ENCODE measurements at places on chromosomes 3 and 15. TPM values are rescaled to one million over a fixed set of nuclear protein-coding genes. Genes with fewer than 3 reads are reported as not detected.

- DNase-seq, result no peak
Measured at GRCh38 chr15:58229297-58229768, 91.2 kb downstream of the AQP9 start.

DNA sequence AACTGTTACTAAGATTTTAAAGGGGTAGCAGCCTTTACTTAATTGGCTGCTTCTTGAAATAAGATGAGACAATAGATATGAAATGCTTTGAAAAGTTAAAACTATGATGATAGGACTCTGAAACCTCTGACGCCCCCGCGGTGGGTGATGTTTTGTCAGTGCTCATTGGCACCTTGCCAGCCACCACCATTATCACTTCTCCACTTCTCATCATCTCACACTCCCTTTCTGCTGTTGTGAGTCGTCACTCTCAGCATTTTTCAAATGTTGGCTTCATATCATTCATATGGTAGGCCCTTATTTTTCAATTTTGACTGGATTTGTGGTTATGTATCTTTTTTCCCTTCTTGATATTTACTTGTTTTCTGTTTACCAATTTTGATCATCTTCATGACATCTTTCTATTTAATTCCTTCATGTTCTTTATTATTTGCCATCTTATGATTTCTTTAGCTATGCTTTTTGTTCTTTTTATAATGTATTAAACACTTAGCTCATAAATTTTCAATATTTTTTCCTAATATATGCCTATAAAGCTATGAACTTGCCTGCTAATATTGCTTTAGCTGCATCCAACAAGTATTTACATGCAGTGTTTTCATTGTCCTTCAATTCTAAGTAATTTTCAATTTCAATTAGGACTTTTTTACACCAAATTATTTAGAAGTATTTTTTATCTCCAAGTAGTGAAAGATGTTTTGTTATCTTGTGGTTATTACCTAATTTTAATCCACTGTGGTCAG lies 30.3 kb upstream of the SKOR1 start:
- DNase-seq, result no peak

GRCh38 chr15:80395616-80396015 lies 8.6 kb upstream of the ARNT2 start:
- DNase-seq, result no peak

DNA sequence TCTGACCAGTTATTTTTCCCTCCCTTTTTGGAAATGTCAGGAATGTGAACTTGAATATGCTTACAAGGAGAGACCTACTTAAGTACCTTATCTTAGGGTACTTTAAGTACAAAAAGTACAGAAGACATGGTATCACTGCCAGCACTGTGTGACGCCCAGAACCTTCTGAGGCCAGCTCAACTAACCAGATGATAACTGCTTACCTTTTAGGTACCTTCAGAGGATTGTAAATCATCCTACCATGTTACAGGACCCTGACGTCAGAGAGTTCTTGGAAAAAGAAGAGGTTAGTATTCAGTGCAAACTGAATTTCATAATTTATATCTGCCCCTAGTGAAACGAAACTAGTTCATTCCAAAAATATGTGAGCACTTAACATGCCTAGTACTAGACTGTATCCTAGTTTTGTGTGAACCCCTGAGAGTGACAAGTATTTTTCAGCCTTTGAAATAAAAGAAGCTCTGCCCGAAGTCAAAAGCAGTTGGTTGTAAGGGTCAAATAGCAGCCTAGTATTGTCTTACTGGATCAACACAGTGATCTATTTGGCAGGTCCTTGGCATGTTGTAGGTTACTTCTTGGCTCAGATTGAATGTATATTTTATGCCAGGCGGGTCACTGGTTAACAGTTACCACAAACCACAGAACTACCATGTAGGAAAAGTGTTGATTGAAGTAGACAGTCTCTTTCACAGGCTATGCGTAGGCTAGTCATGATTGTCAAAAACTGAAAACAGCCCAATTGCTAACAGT lies 23.8 kb upstream of the SNX22 start:
- DNase-seq, result no peak

- DNase-seq, result no peak
Measured at GRCh38 chr3:1723726-1724125, 374.9 kb upstream of the CNTN4 start.

DNA sequence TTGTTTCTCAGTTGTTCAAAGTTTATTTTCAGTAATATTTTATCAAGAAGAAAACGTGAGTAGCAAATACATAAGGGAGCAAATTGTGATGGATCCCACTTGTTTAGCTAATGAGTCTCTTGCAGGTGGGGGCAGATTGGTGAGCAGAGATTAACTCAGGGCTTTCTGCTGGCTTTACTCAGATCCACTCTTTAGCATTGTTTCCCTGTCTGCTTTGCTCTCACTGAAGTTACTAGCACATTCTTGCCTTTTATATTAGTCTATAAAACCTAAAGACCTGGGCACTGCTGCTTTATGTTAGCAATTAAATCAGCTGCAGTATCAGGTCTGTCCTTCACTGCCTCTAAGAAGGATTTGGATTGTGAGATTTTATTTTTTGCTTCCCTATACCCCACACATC lies 71.5 kb downstream of the STAC start:
- DNase-seq, result no peak

DNA sequence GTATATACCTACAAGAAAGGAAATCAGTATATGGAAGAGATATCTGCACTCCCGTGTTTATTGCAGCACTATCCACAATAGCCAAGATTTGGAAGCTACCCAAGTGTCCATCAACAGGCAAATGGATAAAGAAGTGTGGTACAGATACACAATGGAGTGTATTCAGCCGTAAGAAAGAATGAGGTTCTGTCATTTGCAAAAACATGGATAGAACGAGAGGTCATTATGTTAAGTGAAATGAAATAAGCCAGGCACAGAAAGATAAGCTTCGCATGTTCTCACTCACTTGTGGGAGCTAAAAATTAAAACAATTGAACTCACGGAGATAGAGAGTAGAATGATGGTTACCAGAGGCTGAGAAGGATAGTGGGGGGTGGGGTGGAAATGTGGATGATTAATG lies 53.1 kb downstream of the FAM81A start:
- no peak for DNase-seq

- no peak for DNase-seq
Measured at GRCh38 chr3:43061101-43061895, 44.6 kb downstream of the POMGNT2 start.

DNA sequence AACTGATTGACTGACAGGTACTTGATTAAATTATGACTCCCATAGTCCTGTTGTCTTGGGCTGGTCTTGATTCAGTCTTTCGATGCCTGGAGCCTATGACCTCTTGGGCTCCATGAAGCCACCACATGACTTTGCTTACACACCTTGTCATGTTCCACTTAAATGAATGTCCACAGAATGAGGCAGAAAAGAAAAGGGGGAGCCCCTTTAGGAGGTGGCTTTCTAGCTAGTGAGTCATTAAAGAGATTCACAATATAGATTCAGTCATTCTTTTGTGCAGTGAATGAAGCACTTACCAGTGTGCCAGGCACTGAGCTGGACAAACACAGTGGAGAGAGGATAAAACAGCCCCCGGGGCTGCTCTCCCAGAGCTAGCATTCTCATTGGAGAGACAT lies 17.1 kb downstream of the VIPR1 start:
- no peak for DNase-seq

DNA sequence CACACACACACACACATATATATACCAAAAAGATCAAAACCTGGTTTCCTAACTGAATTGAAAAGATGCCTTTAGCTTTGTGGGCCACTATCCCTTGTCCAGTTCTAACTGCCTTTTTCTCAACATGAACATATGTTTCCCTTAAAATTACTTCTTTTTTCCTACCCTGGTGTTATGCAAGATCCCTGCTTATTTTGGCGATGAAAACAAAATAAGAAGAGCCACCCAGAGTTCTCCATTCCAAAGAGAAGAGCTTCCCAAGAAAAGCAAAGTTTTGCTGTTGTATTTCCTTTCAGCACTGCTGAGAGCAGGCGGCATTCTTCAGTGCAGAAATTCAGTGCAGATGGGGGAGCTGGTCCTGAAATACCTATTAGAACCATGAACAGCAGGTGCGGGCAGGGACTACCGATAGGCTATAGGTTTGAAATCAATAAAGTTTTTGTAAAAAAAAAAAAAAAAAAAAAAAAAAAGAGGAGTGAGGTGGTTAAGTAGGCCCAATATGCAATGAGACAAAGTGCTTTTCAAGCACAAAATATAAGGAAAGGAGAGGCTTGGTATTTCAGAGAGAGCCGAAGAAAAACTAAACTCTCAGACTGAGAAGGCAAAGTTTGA lies 238.0 kb downstream of the FOXP1 start:
- DNase-seq, result no peak

The KCNMB3 gene
- total RNA-seq, result 1.2 TPM

The OR4M2 gene
- total RNA-seq, result not detected

The STRC gene
- total RNA-seq, result 0.07 TPM

The CEMIP gene
- 0.06 TPM for total RNA-seq

Data from epithelial cell of proximal tubule (primary cell).